ENCODE measurements at places on chromosomes 3 and 15.
A peak's percentile ranks its signal among the peaks of the same experiment; 100 is the strongest.

DNA sequence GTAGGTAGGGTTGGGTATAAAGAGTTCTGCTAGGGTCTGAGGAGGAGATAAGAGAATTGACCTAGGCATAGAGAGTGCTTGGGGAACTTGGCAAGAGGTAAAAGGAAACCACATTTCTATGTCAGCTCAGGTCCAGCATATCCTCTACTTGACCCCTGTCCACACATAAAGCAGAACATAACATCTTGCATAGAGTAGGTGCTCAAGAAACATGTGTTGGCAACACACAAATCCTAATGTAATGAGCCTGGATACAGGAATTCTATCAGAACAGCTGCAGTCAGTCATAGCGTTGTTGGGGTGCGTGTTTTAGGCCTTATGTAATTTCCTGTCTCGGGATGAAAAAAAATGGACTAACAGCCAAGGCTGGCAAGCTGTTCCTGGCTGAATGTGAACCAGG, 35.0 kb upstream of the PLCL2 start:
- DNase-seq, result no peak

GRCh38 chr15:101355678-101356464, 60.8 kb upstream of the SNRPA1 start:
- no peak for DNase-seq

DNA sequence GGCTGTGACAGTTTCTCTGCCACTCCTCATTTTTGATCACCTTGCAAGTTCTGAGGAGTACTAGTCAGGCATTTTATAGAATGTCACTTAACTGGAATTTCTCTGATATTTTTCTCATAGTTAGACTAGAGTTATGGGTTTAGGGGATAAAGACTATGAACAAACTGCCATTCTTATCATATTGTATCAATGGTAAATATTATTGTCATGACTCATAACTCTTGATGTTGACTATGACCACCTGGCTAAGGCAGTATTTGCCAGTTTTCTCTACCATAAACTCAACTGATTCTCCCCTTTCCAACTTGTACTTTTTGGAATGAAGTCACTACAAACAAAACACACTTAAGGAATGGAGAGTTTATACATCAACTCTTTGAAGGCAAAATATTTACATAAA, 22.7 kb upstream of the OR5K1 start:
- DNase-seq, result no peak

GRCh38 chr15:89205991-89206585, 15.3 kb downstream of the RLBP1 start:
- no peak for DNase-seq

- no peak for DNase-seq
These were observed 72.1 kb upstream of the TPRG1 start for GRCh38 chr3:189099505-189100290.

- no peak for DNase-seq
These were observed 240.7 kb downstream of the SHOX2 start for GRCh38 chr3:157865352-157866000.

- DNase-seq, result no peak
These were observed 151.1 kb downstream of the DOCK3 start for GRCh38 chr3:50825841-50826240.

GRCh38 chr15:85707519-85708338, 87.0 kb downstream of the KLHL25 start:
- no peak for DNase-seq

- DNase-seq, result no peak
These were observed 647.6 kb downstream of the MAGI1 start for GRCh38 chr3:65391068-65391467.

- DNase-seq, result no peak
These were observed 268.4 kb upstream of the CHRM5 start for GRCh38 chr15:33699691-33700447.

GRCh38 chr15:62665449-62665848, 377.1 kb upstream of the TPM1 start:
- DNase-seq, result no peak

- DNase-seq, result no peak
These were observed 96.8 kb downstream of the ANXA2 start for GRCh38 chr15:60301024-60301423.

DNA sequence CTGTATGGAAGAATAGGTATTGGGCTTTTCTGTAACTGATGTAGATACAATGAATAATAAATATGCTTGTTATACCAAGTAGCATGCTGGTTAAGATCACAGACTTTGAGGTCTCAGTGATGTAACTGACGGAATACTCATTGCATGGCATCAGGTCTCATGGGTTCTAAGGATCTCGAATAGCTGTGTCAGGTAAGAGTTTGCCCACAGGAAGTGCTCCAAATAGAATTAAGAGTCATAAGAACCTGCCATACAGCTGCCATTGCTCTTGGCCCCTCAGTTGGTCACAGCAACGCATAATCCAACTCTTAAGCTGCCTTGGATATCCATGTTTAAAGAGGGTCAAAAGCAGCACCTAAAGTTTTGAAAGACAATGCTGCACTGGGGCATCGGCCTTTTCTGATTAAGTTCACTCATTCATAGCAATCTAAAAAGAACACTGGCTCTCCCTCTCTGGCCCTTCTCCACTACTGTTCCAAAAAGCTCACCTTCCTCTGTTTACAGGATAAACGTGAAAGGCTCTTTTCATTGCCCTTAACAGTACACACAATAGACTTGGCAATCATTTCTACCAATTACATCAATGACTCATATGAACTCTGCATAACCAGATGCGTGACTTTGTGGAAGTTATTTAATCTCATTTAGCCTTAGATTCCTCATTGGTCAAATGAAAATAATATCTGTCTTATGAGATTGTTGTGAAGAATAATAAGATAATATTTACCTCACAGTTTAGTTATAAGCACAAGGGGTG, 74.6 kb downstream of the ZBTB20 start:
- DNase-seq, result no peak

GRCh38 chr15:83010709-83011270, 649 bp downstream of the C15orf40 start:
- DNase-seq, result peak; percentile 74

DNA sequence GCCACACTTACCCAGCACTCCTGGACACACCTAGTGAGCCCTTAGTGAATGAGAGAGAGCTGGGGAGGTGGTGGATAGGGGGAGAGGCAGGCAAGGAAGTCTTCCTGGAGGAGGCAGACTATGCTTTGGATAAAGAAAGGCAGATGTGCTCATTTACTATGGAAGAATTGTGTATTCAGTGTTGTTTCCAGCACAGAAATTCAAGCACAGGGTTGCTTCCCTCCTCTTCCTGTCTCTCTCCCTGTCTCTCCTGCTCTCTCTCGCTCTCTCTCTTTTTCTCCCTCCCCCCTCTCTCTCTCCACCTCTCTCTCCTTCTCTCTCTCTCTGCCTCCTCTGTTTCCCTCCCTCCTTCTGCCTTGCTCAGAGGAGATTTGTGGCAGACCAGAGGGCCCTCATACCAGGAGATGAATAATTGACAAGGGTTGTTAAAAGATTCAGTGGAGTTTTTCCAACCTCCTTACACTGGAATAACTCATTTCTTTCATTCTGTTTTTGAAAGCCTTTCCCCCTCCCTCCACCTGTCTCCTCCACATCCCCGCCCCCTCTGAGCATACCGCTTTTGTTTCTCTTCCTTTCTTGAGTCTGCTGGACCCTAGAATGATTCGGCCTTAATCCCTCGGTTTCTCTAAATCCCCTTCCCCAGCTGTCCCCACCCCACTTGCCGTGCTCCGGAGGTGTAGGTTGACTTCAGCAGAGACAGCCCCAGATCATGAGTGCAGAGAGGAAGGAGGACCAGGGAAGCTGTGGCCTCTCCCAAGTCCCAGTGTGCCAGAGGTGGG, 65.6 kb downstream of the CCDC33 start:
- no peak for DNase-seq

DNA sequence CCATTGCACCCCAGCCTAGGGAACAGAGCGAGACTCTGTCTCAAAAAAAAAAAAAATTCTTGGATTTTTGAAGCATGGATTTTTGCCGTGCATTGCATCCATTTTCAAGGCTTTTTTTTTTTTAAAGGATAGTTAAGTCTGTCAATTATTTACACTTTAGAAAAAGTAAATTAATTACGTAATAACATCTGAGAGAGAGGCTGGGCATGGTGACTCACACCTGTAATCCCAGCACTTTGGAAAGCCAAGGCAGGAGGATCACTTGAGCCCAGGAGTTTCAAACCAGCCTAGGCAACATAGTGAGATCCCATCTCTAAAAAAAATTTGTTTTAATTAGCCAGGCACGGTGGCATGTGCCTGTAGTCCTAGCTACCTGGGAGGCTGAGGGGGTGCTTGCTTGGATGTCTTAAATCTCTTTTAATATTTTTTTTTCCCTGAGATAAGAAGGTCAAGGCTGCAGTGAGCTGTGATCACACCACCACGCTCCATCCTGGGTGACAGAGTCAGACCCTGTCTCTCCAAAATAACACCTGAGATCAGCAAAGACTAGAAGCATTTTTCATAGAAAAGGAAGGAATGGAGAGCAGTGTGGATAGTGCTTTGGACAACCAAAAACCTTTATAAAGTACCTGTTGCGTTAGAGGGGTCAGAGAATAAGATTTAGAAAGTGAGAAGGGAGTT, 6.8 kb upstream of the SENP7 start:
- no peak for DNase-seq

- no peak for DNase-seq
These were observed 161.6 kb downstream of the MYRIP start for GRCh38 chr3:39970982-39971381.
